ENCODE measurements at places on chromosomes 1 and 21.

- no peak for DNase-seq
Measured at GRCh38 chr1:233224311-233224710, 71.2 kb downstream of the PCNX2 start.

DNA sequence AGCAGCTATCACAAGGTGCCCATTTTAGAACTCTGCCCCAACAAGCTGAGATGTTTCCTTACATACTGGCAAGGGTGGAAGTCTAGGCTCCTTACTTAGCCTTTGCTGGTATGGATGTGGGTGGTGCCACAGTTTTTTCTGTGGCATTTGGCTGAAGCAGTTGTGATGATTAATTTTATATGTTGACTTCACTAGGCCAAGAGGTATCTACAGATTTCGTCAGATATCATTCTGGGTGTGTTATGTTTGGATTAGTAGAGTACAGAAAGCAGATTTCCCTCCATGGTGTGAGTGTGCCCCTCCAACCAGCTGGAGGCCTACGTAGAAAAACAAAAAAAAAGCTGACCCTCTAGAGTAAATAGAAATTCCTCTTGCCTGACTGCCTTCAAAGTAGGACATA lies 317.0 kb downstream of the BARHL2 start:
- DNase-seq, result no peak

DNA sequence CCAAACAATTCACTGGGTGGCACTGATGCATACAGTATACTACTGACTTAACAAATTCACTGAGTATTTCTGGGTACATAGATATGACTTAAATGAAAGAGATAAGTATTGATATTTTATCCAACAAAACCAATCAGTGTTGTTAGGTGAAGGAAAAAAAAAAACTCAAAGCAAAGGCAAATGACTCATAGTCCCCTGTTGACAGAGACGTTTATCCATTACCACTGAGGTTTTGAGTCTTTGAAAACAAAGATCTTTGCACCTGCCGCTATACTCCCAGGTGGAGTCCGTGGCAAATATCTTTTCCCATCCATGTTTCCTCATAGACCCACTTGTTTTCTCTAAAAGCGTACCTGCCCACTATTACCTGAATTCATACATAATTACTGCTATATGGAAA lies 18.4 kb downstream of the DYNLT5 start:
- DNase-seq, result no peak

- no peak for DNase-seq
Measured at GRCh38 chr1:204307334-204307883, 52.3 kb downstream of the PLEKHA6 start.

DNA sequence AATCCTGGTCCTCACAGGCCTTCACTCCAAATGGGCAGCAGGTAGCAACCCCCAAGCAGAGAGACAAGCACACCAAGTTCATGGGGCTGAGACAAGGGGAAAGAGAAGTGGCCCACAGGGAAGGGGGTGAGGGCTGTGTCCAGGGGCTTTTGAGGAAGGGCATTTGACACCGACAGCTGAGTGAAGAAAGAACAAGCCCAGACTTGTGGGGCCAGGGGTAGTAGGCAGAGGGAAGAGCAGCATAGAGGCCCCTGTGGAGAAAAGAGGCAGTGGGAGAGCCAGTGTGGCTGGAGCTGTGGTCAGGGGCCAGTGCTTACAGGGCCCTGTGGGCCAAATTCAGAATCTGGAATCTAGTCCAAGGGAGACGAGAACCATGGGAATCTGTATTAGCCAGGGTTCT lies 85.4 kb downstream of the IGSF21 start:
- no peak for DNase-seq

DNA sequence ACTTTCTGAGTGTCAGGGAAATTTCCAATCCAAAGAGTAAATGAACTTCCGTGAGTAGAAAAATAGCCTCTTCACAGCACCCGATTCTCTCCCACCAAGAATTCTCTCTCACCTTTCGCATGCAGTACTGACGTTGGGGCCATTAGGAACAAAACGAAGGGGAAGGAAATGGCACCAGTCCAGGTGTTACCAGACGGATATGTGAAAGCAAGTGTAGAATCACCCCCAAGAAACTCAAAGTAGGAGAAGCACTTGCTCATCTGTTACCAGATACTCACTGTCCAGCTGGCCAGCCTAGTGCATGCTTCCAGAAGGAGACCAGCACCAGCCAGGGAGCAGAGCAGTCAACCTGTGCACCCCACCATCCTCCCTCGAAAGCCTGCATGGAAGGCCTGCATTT lies 55.1 kb downstream of the ITPKB start:
- no peak for DNase-seq

DNA sequence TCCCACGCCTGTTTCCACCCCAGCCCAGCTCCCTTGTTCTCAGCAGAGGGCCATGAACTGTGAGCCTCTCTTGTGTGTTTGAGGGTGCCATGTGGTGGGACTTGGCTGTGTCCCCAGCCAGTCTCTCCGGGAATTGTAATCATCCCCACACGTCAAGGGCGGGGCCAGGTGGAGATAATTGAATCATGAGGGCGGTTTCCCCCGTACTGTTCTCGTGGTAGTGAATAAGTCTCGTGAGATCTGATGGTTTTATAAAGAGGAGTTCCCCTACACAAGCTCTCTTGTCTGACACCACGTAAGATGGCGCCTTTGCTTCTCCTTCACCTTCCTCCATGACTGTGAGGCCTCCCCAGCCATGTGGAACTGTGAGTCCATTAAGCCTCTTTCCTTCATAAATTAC lies 57.2 kb upstream of the COL6A2 start:
- DNase-seq, result no peak

DNA sequence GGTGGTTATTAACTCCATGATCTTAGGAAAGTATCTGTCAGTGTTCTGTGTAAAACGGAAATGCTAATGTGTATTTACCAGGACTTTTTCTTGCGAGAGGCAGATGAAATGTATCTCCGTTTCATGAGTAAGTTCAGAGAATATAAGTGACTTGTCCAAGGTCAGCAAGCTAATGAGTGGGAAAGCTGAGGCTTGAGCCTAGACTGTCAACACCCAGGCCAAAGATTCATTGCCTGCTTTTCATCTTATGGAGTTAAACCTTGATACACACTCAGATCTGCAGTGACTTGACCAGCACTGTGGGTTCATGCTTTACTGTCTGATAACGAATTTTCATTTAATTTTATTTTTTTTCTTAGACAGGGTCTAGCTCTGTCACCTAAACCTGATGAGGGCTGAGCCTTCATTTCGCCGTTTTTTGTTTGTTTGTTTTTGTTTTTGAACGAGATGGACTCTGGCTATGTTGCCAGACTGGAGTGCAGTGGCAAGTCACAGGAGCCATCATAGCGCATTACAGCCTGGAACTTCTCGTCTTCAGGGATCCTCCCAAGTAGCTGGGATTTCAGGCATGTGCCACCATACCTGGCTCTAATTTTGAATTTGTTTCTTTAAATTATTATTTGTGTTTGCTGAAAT lies 918 bp upstream of the JTB start:
- DNase-seq, result no peak

GRCh38 chr1:239778208-239778813 lies 313.4 kb upstream of the FMN2 start:
- DNase-seq, result no peak

- no peak for DNase-seq
Measured at GRCh38 chr1:247387565-247387964, 28.4 kb upstream of the NLRP3 start.

GRCh38 chr1:63623952-63624351 lies 30.7 kb downstream of the PGM1 start:
- no peak for DNase-seq

- DNase-seq, result no peak
Measured at GRCh38 chr1:205186191-205186590, 25.3 kb downstream of the DSTYK start.

DNA sequence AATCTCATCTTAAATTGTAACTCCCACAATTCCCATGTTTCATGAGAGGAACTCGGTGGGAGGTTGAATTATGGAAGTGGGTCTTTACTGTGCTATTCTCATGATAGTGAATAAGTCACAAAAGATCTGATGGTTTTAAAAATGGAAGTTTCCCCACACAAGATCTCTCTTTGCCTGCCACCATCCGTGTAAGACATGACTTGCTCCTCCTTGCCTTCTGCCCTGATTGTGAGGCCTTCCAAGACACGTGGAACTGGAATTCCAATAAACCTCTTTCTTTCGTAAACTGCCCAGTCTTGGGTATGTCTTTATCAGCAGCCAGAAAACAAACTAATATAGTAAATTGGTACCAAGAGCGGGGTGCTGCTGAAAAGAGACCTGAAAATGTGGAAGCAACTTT lies 761.6 kb upstream of the RGS18 start:
- no peak for DNase-seq

DNA sequence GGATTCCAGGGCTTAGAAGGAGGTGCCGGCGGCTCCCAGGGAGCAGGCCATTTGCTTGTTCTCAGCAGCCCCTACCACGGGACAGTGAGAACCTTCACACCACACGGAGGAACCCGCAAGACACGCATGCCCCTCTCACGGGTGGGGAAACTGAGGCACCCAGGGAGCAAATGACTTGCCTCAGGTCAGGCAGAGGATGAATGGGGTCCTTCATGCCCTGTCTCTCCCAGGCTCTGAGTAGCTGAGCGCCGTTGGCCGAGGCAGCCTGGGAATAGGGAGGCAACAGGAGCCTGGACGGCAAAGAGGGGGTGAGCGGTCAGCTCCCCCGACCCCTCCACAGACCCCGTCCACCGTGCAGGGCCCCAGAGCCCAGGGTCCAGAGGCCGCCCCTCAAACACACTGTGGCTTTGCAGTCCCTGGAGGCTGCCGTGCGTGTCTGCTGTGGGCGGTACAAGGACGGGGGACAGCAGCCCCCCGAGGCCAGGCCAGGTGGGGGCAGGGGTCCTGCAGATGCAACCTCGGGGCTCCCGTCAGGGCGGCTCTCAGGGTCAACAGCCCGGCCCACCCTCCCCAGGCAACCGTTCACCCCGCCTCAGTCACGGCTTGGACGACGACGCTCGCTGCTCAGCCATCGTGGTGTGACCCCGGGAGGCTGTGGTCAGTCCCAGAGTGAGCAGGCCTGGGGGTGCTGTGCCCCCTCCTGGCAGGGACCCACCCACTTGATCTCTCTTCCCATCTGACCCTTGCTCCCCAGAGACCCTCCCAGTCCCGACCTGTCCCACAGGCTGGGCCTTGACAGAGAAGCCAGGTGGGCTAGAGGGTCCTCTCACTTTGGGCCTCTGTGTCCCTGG lies 15.8 kb upstream of the COL6A2 start:
- DNase-seq, result no peak

- no peak for DNase-seq
Measured at GRCh38 chr1:53959664-53960250, 13.6 kb downstream of the LRRC42 start.

DNA sequence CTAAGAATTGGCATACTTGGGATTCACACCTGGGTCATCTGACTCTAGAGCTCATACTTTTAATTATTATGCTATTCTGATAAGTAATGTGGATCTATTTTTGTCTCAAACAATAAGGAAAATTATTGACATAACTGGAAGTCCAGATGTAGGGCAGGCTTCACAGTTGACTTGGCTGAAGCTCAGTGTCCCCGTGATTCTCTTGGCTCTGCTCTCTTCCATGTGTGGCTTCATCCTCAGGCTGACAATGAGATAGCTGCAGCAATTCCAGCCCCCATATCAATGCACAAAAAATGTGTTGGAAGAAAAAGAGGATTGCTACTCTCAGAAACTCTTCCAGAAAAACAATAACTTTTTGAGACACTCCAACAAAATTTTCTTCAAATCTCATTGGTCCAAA lies 23.8 kb downstream of the HSD11B1 start:
- no peak for DNase-seq

DNA sequence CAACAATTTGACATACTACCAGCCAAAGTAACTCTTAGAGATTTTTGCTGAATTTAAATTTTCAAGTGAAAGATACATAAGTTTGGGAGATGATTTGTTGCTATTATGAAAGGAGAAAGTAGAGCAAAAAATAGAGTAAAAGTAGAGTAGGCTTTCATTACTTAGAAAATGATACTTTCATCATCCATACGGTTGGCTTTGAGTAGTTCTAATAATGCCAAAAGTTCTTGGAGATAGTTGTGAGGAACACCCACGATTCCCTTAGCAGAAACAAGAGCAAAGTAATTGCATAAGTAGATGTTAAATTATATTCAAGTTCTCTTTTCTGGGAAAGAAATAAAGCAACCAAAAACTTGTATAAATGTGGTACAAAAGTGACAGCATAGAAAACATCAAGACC lies 95.0 kb upstream of the VAV3 start:
- no peak for DNase-seq

DNA sequence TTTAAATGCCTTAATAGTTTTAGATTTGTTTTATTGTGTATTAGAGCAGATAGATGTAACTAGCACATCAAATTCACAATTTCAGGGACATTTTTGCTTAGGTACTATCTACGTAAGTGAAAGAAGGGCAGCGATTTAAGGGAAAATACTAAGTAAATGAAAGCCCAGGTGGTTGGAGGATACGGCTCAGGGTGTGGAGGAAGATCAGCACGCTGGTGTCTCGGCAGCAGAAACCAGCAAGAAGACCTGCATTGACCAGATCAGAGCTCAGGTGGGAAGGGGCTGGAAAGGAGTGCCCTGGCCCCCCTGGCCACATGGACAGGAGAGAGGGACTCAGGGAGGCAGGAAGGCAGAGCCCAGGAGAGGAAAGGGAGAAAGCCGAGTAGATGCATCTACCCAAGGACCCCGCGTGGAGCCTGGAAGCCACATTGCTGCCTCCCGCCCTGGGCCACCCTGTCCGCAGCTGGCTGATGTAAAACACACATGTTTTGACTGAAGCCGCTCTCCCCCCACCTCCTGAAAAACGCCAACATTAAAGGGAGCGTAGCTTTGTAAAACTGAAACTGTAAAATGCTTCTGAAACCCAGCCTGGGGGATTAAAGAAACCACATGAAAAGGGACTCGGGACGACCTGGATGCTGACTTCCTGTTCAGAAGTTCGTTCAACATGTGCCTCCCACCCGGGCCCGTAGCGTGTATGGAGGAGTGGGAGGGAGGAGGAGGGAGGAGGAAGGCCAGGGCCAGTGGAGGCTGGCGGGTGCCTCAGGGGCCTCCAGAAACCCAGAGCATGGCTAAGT lies 72.6 kb upstream of the TARDBP start:
- no peak for DNase-seq

- peak; percentile 77 for DNase-seq
Measured at GRCh38 chr1:182604175-182605164, at the start of gene RGS16. Gene RGS16 (minus strand): TSS chr1:182604389. CDS start chr1:182604259, 130 bp downstream.

- no peak for DNase-seq
Measured at GRCh38 chr21:31397030-31397429, 53.0 kb upstream of the TIAM1 start.

- DNase-seq, result no peak
Measured at GRCh38 chr1:8870103-8870502, 8.4 kb downstream of the ENO1 start.

- no peak for DNase-seq
Measured at GRCh38 chr1:8326265-8326664, 8.4 kb downstream of the SLC45A1 start.

DNA sequence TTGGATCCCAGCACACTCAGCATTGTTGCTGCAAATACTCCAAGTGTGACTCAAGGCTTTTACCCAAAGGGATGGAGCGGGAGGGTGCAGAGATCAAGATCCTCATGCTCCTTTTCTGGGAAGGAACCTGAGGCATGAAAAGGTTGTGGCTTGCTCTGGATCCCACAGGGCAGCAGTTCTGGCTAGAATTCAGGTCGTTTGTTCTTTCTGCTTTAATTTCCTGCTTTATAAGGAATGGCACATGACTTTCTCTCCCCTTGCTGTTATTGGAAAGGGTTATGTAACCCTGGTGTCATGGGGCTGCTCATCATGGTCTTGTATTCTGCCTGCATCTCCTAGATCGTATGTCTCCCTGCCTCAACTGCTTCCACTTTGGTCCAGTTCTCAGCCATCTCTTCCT lies 101.6 kb downstream of the NOS1AP start:
- DNase-seq, result no peak

GRCh38 chr1:95370691-95371562 lies 136.9 kb downstream of the RWDD3 start:
- no peak for DNase-seq

- no peak for DNase-seq
Measured at GRCh38 chr1:3788756-3789420, 7.4 kb downstream of the LRRC47 start.
